ENCODE measurements at places on chromosomes 1 and 21. TPM values are rescaled to one million over a fixed set of nuclear protein-coding genes. Genes with fewer than 3 reads are reported as not detected.

DNA sequence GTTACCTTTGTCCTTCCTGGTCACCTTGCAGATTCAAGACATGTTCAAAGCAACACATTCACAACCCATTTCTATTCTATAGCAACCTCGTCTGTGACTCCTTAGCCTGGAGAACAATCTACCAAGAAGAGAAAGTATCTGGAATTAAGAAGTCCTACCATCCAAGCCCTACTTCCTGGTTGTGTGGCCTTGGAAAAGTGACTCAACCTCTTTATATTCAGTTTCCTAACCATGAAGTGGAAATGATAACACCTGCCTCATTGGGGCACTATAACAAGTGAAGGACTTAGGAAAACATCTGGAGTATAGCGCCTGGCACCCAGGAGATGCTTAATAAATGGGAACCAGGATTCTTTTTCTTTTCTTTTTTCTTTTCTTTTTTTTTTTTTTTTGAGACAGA lies 36.5 kb upstream of the SRRM1 start:
- no peak for DNase-seq

DNA sequence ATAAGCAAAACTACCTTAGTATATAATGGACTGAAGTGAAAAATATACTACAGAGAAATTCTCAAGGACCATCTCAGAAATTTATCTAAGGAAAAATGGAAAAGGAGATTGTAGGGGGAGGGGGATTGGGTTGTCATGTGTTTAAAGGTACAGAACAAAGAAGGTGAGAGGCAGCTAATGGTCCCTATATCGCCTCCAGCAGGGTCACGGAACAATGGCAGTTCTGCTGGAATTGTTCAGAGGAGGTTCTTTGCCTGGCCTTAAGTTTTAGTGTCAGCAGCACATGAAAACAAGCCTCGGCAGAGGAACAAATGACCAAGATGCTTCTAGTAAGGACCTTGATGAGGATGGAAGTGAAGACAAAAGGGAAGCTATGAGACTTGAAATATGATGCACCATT lies 42.0 kb upstream of the RGS2 start:
- DNase-seq = no peak

- no peak for DNase-seq
Observed at GRCh38 chr21:44087426-44088400, 19.5 kb upstream of the PWP2 start.

Gene PTPRF
- total RNA-seq = 23.6 TPM

Data from fibroblast of the aortic adventitia (primary cell).